ENCODE measurements at places on chromosomes 7 and 10.
A peak's percentile ranks its signal among the peaks of the same experiment; 100 is the strongest.

DNA sequence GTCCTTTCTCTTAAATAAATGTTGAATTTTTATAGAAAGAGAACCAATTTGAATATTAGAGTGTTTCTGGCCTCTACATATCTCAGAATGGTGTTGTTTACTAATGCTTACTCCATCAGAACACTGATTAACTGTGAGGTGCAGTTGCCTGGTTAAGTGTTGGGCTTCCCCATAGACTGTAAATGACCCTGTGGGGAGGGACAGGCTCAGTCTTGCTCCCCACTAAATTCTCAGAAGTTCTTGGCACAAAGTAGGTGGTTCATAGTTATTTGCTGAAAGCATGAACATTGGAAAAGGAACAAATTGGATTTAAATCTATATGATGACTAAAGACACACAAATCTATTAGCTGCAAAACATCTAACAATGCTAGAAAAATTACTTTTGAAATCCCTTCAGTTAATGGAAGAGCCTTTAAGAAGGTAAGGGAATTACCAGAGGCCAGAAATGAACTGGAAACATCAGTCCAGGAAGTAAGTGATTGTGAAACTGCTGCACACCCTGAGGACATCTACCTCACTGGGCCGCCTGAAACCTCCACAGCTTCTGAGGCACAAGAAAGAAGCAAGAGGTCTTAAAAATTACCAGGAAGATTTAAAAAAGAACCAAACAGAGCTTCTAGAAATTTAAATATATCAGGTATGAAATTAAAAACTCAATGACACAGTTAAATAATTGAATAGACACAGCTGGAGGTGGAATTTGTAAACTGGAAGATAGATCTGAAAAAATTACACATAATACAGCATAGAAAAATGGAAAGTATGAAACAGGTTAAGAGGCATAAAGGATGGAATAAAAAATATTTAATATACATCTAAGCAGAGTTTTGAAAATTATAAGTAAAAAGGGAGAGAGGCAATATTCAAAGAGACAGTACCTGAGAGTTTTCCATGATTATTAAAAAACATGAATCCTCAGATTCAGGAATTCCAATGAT lies 17.8 kb upstream of the COMTD1 start:
- no peak for DNase-seq

GRCh38 chr7:101829821-101830220 lies 12.4 kb downstream of the CUX1 start:
- peak; percentile 17 for DNase-seq

DNA sequence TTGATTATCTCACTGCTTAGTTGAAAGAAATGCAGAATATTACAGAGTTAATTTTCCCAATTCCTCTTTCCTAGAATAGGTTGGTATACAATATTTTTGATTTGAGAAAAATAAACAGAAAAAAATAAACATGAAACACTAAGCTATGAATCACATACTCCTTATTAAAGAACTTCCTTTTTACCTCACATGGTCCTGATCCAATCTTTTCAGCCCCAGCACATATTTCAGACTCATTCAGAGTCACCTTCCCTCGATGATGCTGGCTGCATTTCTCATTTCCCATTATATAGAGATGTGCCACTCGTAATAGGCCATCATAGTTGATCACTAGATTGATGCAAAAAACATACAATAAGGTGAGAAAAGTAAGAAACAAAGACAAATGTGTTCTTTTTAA lies 64.6 kb downstream of the HGF start:
- DNase-seq: no peak

- DNase-seq: no peak
These were observed 54.7 kb upstream of the CCNJ start for GRCh38 chr10:95988702-95989101.

- DNase-seq: no peak
These were observed 7.6 kb downstream of the CYCS start for GRCh38 chr7:25117226-25118047.

DNA sequence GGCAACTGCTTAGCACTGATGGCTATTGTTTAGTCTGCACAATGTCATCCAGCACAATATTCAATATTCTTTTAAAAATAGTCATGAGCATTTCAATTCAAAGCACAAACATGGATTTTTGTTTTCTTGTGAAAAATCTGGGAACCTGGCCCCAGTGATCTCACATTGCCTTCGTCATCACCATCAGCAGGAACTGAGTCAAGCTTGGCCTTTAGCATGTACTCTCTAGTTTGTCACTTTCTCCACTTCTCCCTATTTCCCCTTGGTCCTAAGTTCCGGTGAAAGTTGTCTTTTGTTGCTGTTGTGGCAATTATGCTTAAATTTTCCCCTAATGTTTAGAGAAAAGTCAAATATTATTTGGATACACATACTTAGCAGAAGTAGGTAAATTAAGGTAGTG lies 252.9 kb upstream of the SORCS1 start:
- no peak for DNase-seq

DNA sequence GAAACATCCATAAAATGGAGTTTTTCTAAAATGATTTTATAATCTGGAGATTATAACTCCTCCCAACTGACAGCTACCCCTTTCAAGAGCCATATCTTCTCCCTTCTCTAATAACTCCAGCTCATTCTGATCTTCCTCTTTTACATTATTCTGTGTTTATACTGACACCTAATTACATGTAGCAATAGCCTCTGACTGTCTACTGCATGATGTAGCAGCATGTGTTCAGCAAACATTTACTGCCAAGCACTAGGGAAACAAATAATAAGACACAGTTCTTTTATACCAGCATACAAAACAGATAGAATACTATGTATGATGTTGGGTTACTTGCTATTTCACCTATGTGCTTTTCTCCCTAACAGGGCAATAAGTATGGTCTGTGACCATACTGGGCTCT lies 20.7 kb downstream of the RBM28 start:
- no peak for DNase-seq

DNA sequence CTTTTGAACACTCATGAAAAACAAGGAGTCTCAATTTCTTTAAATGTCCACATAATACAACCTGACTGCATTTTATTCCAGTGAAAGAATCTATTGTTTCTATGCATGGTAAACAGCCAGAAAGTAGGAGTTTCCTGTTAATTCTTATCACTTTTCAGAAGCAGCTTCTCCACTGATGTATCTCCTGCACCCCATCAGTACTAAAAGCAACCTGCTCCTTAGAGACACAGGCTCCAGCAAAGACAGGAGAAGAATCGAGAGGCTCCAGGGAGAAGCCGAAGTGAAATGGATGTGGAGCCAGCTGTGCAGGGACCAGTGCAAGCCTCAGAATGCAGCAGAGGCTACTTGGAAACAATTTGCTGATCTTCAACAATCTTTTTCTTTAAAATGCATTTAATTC lies 16.4 kb upstream of the C10orf120 start:
- no peak for DNase-seq

- peak; percentile 80 for DNase-seq
These were observed at the start of the genes ACTR3C and LRRC61 for GRCh38 chr7:150322833-150323681. ACTR3C (minus strand) TSS chr7:150323545; CDS start chr7:150295296, 28,249 bp downstream. LRRC61 (plus strand) TSS chr7:150323355; CDS start chr7:150336862, 13,507 bp downstream.

GRCh38 chr7:134458806-134459698 lies at the start of gene AKR1B1:
AKR1B1 (minus strand) TSS chr7:134459100; CDS start chr7:134459062, 38 bp downstream.
- peak; percentile 87 for DNase-seq

DNA sequence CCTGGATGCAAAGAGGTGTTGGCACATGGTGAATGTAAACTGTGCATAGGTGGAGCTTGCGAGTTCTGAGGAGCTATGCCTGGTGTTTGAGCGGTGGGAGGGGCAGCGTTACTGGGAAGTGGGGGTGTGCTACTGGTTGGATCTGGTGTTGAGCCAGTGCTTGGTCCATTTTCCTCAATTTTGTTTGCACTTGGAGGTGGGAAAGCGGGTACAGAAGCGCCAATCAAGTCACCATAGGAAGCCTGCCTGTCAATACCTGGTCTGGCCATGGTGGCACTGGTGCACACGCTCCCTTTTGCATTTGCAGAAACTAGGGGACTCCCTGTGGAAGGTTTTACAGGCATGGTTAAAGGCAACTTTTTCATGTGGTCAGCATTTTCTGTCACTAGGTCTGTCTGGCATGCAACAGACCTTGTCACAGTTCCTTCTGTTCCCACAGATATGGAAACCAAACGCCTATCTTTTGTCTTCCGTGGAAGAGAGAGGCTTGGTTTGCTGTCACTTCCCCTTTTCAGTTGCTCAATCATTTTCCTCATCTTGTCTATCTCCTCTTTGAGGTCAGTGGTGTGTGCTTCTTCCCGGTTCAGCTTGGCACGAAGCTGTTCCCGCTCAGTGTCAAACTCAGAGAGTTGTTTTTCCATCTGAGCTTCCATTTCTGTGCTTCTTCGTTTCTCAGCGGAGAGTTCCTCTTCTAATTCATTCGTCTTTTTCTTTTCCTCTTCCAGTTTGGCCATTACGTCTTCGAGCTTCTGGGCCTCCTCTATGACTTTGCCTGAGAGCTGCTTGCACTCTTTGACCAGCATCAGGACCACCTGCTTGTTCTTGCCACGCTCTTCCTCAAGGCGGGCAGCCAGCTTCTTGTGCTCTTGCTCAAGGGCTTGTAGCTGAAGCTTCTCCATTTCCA lies 81.1 kb downstream of the CTTNBP2 start:
- DNase-seq: no peak

DNA sequence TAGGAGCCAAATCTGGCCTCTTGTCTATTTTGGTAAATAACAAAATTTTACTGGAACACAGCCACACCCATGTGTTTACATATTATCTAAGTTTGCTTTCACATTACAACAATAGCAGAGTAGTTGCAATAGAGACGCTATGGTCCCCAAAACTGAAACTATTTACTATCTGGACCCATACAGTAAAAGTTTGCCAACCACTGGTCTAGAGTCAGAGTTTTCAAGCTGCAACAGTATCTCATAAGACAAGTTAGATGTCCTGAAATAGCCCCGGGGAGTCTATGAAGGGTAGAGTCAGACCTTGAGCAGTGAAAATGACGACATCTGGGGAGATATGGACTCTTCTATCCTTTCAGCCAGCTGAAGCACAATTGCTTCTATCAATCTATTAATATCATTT lies 74.2 kb downstream of the CTNNA3 start:
- no peak for DNase-seq

GRCh38 chr7:123792547-123792946 lies 43.7 kb upstream of the WASL start:
- no peak for DNase-seq

DNA sequence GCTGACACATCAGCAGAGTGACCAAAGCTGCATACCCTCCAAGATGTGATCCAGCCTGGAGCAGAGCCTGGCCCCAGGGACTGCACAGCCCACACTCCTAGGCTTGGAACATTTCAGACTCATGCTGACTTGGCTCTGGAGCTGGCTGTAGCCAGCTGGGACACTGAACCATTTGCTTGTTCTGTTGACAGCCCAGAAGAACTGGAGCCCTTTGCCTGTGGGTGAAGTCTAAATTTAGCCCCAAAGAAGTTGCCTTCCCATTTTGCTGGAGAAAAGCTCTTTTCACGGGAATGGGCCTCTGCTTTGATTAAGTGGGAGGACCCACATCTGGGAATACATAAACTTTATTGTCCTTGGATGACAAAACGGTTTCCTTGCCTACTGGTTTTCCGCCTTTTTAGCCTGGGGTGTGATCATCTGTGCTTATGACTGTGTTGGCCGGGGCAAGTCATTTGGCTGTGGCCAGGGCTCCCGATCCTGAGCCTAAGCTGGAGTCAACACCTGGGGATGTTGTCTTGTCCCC lies 186.2 kb upstream of the BMPER start:
- no peak for DNase-seq

DNA sequence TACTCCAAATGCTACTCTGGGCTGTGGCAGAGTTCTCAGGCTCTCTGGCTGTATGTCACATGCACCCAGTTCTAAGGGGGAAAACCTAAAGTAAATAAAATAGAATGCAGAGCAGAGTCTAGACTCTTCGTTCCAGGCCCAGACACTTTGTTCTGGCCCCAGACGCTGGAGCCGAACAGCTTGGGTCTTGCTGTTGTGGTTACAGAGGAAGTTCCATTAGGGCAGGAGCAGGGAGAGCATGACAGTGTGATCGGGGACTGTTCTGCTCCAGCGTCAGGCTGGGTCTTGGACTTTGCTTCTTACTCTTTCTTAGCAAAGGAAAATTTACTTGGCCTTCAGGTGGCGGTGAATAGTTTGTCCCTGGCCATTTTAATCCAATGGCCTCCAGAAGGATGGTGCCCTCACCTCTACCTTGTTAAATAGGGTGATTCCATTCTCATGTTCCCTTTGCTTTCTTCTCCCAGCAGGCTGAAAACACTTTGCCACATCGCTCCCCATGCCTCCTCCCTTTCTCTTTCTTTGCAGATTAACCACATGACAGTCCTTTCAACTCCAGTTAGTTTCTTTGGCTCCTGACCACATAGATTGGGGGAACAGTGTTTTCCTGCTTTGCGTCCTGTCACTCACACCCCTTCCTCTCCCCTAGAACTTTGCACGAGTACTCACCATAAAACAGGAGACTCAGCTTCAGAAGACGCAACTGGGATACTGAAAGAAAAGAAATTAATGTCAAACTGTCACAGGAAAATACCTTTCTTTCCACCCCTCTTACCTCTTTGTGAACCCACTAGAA lies 730.8 kb downstream of the SUGCT start:
- DNase-seq: no peak

DNA sequence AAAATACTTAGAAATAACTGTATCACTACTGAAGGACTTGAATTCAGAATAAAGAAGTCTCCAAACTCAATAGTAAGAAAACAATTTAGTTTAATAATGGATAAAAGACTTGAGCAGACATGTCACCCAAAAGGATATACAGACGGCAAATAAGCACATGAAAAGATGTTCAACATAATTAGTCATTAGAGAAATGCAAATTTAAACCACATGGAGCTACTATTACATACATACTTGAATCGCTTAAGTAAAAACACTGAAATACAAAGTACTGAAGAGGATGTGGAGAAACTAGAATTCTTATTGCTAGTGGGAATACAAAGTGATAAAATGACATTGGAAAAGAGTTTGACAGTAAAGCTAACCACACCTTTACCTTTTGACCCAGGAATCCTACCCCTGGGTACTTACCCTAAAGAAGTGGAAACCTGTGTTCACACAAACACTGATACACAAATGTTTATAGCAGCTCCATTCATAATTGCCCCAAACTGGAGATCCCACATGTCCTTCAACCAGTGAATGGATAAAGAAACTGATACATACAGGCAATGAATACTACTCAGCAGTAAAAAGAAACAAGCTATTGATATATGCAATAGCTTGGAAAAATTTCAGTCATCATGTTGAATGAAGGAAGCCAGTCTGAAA lies 54.3 kb upstream of the NFKB2 start:
- DNase-seq: no peak

- DNase-seq: no peak
These were observed 598.8 kb downstream of the SUGCT start for GRCh38 chr7:40733578-40733977.

- no peak for DNase-seq
These were observed 129.2 kb upstream of the NRBF2 start for GRCh38 chr10:63003816-63004453.

GRCh38 chr10:77004917-77005564 lies 632.6 kb downstream of the KCNMA1 start:
- no peak for DNase-seq

Measured in ovary (tissue), 10 donors.